ENCODE measurements at places on chromosomes 4 and X.

GRCh38 chr4:179097741-179098140, 1655.5 kb upstream of the AGA start:
- no peak for DNase-seq

GRCh38 chr4:153296040-153296823, 48.3 kb upstream of the MND1 start:
- DNase-seq, result no peak

DNA sequence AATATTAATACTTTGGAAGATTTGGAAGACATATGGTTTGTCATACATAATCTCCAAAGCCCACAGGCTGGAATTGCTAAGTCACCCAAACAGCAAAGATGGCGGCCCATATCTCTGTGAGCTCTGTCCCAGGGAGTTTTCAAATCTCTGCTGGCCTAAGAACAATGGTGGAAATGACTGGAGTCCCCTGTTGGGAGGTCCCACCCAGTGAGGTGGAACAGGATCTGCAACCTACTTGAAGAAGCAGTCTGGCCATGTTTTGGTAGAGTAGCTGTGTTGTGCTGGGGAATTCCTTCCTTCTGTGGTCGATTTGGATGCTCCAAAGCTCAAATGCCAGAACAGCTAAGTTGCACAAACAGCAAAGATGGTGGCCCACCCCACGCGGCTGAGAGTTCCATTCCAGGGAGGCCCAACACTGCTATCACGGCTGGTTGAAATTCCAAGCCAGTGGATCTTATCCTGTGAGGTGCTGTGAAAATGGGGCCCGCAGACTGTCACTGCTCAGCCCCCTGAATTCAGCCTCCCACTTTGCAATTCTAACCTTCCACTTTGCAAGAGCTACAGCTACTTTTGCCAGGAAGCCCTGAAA, 3.2 kb upstream of the UGT2B7 start:
- no peak for DNase-seq

GRCh38 chr4:183758758-183759447, 99.8 kb downstream of the TRAPPC11 start:
- DNase-seq, result no peak

DNA sequence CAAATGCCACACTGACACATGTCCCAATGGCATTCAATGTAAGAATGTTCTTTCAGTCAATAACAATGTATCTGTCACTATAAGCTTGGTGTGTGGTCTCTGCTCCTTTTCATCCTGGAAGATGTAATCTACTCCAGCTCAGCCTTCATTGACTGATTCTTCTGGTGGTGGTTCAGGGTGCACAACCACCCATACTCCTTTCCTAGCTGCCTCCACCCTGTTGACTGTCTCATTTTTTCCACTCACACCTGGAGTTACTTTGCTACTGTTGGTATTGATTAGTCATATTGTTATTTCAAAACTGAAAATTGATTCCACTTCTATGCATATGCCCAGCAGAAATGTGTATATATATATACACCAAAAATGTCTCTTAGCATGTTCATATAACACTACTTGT, 140.5 kb downstream of the ASB9 start:
- DNase-seq, result no peak

GRCh38 chr4:61556277-61556676, 356.2 kb downstream of the ADGRL3 start:
- no peak for DNase-seq

GRCh38 chrX:100647739-100648138, 3.7 kb downstream of the SRPX2 start:
- no peak for DNase-seq

GRCh38 chr4:22502895-22503814, 12.7 kb downstream of the ADGRA3 start:
- DNase-seq, result no peak

Data from stimulated activated CD8-positive, alpha-beta memory T cell treated with anti-CD3 and anti-CD28 coated beads, Interleukin-2, amount 100 ng/mL, for 1 hour (primary cell).